Astrocyte of the cerebellum (primary cell): ENCODE measurements at places on chromosomes 7 and 10.

- DNase-seq = no peak
Measured at GRCh38 chr10:79982861-79983260, 34.0 kb upstream of the SFTPD start.

DNA sequence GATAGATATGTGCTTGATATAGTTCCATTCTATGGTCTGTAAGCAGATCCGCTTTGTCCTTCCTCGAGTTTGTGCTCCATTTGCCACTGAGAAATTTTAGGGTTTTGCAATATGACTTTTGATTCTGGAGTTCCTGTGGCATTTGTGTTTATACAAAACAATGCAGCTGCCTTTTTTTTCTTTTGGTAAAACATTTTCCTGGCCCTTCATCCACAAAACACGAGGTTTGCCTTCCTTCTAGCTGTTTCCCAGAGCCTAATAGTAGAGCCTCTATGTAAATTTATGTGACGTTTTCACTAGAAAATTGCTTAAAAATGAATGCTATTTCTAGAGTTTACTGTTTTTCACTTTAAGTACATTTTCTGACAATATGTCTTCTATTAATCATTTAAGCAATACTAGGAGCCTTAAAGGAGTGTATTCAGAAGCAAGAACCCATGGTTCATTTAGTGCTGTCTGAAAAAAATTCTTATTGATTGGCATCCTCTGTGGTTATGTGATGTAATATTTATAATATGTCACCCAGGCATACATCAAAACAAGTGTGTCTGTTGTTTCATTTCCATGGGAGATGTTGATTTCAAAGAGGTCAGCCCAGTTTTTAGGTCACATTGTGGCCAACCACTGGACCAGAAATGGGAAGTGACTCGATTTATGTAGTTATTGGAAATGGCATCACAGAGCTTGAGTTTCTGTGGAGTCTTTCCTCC lies 618.3 kb downstream of the LRMDA start:
- DNase-seq = no peak

- no peak for DNase-seq
Measured at GRCh38 chr10:58335306-58336005, 650 bp downstream of the UBE2D1 start.

DNA sequence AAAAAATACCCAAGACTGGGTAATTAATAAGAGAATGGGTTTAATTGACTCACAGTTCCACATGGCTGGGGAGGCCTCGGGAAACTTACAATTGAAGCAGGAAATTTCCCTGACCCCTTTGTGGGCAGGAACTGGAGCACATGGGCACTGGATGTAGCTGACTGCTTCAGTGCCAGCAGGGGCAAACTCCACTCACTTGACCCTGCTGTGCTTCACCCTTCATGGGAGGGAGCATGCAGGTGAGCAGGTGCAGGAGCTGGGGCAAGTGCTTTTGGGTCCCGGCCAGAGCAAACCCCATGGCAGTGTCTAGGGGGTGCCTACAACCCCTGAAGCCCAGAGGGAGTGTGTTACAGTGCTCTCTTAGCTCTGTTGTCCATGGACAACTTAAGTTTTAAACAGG lies 132.6 kb downstream of the AKR1D1 start:
- DNase-seq = no peak

DNA sequence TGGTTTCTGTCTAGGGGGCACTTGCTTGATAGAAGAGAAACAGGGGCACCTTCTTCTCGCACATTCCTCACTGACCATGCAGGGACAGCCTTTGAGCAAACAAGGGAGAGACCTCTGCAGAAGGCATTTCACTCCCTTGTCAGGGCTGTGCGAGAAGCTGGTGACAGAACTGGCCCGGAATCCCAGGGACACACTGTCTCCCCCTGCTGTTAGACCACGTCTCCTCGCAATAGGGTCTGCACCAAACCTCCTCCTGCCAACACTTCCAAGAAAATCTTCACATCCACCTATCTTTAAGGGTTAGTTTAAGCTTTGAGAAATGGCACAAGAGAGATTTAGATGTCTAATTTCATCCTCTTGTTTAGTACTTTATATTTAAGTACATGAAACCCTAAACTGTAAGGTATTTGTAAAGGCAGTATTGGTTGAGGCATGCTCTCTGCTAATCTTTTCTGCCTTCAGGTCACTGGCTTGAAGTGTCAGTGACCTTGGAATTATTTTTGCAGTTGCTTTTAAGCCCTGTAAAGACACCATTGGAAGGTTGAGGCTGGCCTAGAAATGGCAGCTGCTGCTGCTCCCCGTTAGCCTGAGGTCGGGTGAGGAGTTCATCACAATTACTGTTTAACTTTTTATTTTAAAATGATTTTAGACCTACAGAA lies 37.0 kb downstream of the RBM20 start:
- DNase-seq = no peak

- DNase-seq = no peak
Measured at GRCh38 chr7:34137176-34137575, 231.8 kb downstream of the BMPER start.

DNA sequence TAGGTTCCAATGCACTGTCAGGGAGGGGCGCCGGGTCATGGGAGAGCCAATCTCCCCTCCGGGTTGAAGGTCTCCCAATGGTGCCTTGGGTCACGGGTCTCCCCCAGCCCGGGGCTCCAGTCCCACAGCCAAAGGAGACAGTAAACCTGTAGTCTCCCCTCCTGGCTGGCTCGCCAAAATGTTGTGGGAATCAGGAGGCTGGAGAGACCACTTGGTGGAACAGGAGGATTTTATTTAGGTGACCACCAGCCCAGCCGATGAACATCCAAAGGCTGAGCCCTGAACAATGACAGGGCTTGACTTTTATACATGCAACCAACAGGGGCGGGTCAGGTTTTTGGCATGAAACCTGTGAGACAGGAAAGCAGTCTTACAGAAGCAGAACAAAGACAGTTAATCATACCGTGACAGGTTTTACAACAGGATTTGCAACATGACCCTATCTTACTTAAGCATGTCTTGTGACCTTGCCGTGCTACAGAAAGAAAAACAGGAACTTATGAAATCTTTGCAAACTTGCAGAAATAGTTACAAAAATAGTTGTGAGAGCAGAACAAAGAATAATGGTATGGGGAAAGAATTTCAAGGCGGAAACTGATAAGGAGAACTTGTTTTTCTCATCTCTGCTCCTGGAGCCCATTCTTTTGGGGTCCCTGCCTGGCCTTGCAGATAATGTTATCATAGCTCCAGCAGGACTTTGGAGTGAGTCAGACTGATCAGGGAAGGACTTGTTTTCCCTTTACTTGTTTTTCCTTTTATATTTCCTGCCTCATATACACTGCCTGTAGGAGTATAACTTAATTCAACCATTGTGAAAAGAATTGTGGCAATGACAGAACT lies 7.1 kb downstream of the ERV3-1 start:
- no peak for DNase-seq

DNA sequence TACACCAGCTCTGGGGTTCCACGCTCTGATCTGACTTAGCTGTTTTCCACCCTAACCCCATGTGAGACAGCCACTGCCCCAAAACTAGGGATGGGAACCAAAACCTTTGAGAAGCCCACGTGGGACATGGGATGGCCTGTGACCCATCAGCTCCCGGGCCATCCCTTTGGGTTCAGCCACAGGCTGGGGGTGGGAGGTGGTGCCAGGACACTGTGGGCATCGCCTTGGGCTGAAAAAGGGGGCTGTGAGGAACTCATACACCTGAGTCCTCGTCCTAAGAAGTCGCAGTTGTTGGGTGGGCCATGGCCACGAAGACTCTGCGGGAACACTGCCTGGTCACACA lies 379.1 kb downstream of the DNAJB6 start:
- DNase-seq = no peak

DNA sequence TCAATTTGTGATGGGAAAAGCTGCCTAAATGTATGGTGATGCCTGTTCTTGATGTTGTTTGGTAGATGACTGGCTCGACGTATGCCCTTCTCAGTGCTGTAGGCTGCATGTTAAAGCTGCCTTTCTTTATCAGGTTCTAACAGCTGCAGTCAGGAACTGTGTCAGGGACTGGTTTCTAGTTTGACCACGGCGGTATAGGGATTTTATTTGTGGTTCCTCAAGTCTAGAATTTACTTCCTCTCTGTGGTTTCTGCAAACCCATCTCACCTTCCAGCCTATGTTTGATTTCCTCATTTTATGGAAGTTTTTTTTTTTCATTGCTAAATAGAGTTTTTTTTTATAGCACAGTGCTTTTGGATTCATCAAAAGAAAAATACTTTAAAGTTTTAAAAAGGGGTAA lies 26.5 kb downstream of the LMTK2 start:
- no peak for DNase-seq

GRCh38 chr7:12701433-12701832 lies 14.0 kb downstream of the ARL4A start:
- no peak for DNase-seq

DNA sequence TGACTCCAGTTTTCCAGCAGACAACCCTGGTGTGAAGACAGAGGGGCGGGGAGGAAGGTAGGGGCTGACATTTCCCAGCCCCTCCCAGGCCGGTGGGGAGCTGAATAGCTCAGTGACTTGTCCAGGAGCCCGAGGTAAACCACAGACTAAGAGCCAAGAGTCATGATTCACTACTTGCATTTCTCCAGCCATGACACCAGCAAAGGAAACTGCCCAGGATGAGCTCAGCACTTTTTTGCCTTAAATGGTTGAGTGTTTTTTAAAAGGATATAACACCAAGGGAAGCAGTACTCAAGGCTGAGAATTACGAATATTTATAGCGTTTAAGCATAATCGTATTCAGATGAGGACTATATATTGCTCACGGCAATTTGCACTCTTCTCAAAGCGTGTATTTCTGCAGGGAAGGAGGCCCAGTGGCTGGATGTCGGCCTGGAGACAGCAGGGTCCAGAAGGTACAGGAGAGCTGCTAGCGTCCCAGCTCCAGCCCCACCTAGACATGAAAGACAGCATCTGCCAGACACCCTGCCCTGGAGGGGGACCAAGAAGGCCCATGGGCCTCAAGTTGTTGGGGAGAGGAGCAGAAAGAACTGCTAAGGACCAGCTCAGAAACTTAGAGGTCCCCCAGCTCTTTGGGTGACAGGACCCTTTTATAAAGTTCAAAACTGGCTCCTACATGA lies 141.4 kb downstream of the GRID1 start:
- DNase-seq = peak; percentile 44
